Smooth muscle cell of bladder (primary cell): ENCODE measurements at places on chromosomes 2 and 18. TPM values are rescaled to one million over a fixed set of nuclear protein-coding genes. Genes with fewer than 3 reads are reported as not detected.

The GALNT5 gene
- total RNA-seq, result 26.9 and 28.8 TPM in 2 replicates

The ANKRD36 gene
- total RNA-seq, result 18.8 and 19.5 TPM in 2 replicates

The ADAM23 gene
- 6.3 and 8.2 TPM in 2 replicates for total RNA-seq

The HOXD1 gene
- not detected in 2 replicates for total RNA-seq

The SF3B1 gene
- 163 and 188 TPM in 2 replicates for total RNA-seq

The ZNF804A gene
- 2.0 and 2.6 TPM in 2 replicates for total RNA-seq

The FAM124B gene
- under 0.01 and 0.14 TPM in 2 replicates for total RNA-seq

The MTA3 gene
- 25.4 and 26.5 TPM in 2 replicates for total RNA-seq

The PFN4 gene
- total RNA-seq, result 0.28 and 0.46 TPM in 2 replicates

The LINC00305 gene
- total RNA-seq, result not detected in 2 replicates

The POTEI gene
- under 0.01 TPM in 1 of 2 replicates, not detected in the other for total RNA-seq

The UGT1A7 gene
- 0.28 and 0.46 TPM in 2 replicates for total RNA-seq

The IKZF2 gene
- 4.4 and 5.1 TPM in 2 replicates for total RNA-seq

The YES1 gene
- 55.2 and 68.6 TPM in 2 replicates for total RNA-seq

The PROKR1 gene
- total RNA-seq, result not detected in 2 replicates

The AQP12B gene
- not detected in 2 replicates for total RNA-seq

The GAREM2 gene
- total RNA-seq, result 0.43 and 0.65 TPM in 2 replicates

The MAP3K19 gene
- not detected in 2 replicates for total RNA-seq

The SKOR2 gene
- total RNA-seq, result not detected in 2 replicates

The GTF2A1L gene
- 0.09 and 3.6 TPM in 2 replicates for total RNA-seq

The REG1B gene
- not detected in 2 replicates for total RNA-seq

The TCF23 gene
- not detected in 2 replicates for total RNA-seq

The TXNDC2 gene
- under 0.01 TPM in 2 replicates for total RNA-seq

The INHA gene
- 0.28 and 0.46 TPM in 2 replicates for total RNA-seq

The TIGD1 gene
- total RNA-seq, result 1.1 and 1.8 TPM in 2 replicates

The QPCT gene
- total RNA-seq, result 4.0 and 9.5 TPM in 2 replicates

The PTMA gene
- 522 and 581 TPM in 2 replicates for total RNA-seq

The TACR1 gene
- total RNA-seq, result under 0.01 TPM in 2 replicates

The ATOH8 gene
- 29.3 and 72.5 TPM in 2 replicates for total RNA-seq

The NLRC4 gene
- total RNA-seq, result not detected in 2 replicates

The UPP2 gene
- not detected in 2 replicates for total RNA-seq

The ANKRD39 gene
- total RNA-seq, result 6.3 and 6.4 TPM in 2 replicates

The C2orf72 gene
- total RNA-seq, result under 0.01 and 0.83 TPM in 2 replicates

The COLEC11 gene
- total RNA-seq, result 0.57 and 1.4 TPM in 2 replicates

The TNFRSF11A gene
- total RNA-seq, result 0.09 and 0.14 TPM in 2 replicates

The SULT1C2 gene
- total RNA-seq, result under 0.01 and 0.83 TPM in 2 replicates

The DYNC1I2 gene
- total RNA-seq, result 85.6 and 96.0 TPM in 2 replicates

The CIB4 gene
- not detected in 2 replicates for total RNA-seq

The BCL11A gene
- 0.14 TPM in 1 of 2 replicates, not detected in the other for total RNA-seq

The CENPA gene
- total RNA-seq, result 1.00 and 1.5 TPM in 2 replicates

The C2orf80 gene
- total RNA-seq, result not detected in 2 replicates

The NEU2 gene
- not detected in 2 replicates for total RNA-seq

The CDKL4 gene
- total RNA-seq, result 3.4 TPM in 2 replicates

The CCDC85A gene
- total RNA-seq, result under 0.01 and 0.09 TPM in 2 replicates

The METAP1D gene
- total RNA-seq, result 4.5 and 4.6 TPM in 2 replicates

The C1QL2 gene
- not detected in 2 replicates for total RNA-seq

The KIF1A gene
- not detected in 2 replicates for total RNA-seq

The EN1 gene
- total RNA-seq, result 0.18 TPM in 1 of 2 replicates, not detected in the other

The MALL gene
- total RNA-seq, result 2.6 and 11.3 TPM in 2 replicates

The PROM2 gene
- 0.14 and 0.28 TPM in 2 replicates for total RNA-seq
